ENCODE measurements at places on chromosomes 7 and 10.
A peak's percentile ranks its signal among the peaks of the same experiment; 100 is the strongest.

DNA sequence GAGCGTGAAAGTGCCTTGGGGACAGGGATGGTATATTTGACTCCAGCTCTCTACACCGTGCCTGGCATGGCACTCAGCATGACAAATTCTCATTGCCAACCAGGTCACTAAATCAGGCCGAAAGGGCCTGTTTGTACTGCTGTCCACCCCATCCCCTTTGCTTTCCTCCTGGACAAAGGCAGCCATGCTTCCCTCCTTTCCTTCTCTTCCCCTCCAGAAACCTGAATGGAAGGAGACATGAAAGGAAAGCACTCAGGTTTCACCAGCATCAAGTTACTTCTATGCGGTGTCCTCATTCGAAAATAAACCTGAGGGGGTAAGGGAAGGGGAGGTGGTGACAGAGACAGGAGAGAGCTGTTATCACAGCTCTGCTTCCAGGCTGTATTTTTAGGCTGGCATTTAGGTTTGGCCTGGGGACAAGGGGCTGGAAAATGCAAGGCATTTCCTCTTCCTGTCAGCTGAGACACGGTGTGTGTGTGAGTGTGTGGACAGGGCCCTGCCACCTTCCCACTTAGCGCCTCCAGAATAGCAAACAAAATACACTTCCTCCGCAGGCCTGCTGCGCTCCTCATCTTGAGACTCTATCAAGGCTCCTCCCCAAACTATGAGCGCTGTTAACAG, 79.9 kb upstream of the COL13A1 start:
- no peak for DNase-seq

DNA sequence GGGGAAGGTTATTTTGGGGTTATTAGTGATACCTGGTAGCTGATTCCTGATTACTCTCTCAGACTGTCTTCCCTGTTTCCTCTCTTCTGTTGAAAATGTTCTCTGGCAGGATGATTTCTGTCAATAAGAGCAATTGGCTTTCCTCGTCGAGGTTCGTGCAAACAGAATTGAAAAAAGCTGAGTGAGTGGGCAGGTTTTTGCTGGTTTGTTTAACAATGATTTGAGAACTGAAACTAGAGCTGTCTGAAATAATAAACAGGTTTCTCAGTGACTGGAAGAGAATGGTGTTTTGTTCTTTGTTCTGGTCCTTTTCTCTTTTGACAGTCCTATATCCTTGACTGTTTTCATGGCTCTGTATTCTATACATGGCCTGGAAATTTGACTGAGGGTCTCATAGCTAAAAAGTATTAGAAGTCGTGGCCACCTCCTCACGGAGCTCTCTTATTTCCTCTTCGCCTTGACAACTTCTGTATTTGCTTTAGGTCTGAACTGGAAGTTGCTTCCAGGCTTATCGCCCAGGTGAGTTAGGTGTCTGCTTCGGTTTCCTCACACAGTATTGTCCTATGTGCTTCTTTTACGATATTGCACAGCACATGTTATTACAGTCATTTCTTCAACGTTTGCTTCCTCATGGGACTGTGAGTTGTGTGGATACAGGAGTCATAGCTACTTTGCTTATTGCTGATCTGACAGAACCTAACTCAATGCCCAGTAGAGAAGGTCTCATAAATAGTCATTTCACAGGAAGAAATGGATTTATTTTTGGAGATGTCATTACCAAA, 403.6 kb downstream of the NRG3 start:
- no peak for DNase-seq

- DNase-seq = peak; percentile 63
These were observed 706.0 kb upstream of the AUTS2 start for GRCh38 chr7:68892236-68892635.

DNA sequence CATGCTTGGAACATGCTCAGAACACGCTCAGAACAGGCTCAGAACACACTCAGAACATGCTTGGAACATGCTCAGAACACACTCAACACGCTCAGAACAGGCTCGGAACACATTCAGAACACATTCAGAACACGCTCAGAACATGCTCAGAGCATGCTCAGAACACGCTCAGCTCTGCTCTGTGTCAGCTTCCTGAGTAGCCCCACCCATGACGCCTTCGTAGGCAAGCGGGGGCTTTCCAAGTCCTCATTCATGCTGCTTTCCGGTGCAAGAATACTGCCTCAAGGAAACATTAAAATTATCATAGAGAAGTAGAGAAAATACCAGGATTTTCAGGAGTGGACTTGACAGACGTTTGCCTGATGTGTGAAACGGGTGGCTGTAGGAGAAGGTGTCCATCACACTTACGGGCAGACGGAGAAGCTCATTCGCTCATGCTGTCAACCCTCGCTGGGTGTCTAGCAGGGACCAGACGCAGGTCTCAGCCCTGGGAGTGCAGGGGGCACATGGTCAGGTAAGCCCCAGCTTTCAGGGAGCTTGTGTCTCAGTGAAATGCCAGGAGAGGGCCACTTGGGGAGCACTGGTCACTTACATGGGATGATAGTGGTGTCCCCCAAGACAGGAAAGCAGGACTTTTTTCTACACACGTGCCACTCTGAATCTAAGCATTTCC, 24.7 kb downstream of the EN2 start:
- DNase-seq = no peak

DNA sequence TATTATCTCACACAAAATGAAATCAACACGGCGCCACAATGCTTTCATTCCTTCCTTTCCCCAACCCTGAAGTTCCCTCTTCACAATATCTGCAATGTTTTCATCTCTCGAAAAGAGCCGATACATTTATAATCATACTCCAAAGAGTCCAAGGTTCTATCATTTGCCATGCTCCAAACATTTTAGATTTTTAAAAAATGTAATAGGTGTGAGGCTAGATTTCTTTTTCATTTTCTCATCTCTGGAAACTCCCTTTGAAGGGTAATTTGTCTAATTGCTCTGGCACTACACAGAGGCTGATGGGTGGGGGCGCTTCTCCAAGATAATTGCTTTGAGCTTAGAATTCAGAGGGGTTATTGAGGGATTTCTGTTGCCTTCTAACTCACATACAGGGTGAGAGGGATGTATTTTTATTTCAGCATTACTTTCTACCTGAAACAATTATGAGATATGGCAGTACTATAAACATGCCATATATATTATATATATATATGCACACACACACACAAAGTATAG, 4.9 kb downstream of the DLX5 start:
- no peak for DNase-seq

- no peak for DNase-seq
These were observed 98.4 kb downstream of the LYZL1 start for GRCh38 chr10:29387269-29387668.

DNA sequence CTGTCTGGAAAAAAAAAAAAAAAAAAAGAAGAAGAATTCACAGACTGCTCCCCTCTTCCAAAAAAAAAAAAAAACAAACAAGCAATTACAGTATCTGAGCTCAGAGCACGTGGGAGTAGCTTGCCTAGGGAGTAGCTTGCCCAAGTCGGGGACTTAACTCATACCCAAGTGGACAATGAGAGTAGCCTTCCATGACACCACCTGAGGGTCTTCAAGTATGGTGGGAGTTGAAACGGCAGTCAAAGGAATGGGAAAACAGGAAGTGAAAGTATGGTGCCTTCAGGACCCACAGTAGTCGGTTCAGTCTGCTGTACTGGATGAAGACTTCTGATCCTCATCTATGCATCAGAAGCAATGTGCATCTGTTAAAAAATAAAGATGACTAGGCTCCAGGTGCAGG, 10.6 kb downstream of the VOPP1 start:
- no peak for DNase-seq

DNA sequence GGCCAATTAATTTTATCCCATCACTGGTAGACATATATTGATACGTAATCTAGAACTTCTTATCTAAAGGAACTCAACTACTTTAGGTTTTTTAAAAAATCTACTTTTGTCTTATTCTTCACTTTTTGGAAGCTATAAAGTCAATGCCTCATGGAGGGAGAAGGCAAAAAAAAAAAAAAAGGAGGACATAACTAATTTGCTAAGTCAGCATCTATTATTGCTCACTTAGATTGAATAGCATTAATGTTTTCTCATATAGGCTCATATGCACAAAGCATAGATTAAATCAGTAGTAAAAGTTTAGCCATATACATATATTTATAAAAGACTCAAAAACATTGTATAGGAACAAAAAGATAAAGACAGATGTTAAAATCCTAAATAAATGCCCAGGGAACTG, 179.3 kb upstream of the DGKB start:
- DNase-seq = no peak

DNA sequence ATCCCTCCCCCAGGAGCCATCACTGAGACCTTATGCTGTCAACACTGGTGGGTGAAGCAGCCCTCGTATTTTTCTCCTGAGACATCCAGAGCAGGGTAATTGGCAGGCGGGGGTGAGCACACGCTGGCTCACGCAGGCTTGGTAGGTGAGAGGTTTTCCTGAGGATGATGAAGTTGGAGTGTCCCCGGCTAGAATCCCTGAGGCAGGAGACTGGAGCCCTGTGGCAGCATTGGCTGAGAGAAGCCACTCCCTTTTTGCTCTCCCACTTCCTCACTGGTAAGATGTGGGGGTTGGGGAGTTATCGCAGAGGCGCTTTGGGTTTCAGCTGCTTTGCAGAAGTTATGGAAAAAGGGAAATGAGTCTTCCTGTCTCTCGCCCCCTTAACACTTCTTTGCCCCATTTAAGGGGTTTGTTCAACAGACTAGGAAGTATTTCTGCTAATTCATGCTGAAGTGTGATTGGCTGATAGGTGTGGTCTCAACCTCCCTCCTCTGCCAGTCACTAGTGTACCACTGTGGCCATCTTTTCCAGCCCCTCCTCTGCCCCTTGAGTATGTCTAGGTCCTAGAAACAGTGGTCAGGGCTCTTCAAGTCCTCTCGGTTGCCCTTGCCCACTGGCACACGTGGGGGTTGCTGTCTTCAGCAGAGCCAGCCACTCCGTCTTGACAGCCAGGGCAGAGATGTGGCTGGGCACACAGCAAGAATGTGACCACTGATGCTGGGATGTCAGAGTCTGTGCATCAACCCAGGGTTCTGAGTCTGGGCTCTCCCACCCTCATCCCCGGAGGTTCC, 5.7 kb downstream of the ARPC1B start:
- peak; percentile 47 for DNase-seq

DNA sequence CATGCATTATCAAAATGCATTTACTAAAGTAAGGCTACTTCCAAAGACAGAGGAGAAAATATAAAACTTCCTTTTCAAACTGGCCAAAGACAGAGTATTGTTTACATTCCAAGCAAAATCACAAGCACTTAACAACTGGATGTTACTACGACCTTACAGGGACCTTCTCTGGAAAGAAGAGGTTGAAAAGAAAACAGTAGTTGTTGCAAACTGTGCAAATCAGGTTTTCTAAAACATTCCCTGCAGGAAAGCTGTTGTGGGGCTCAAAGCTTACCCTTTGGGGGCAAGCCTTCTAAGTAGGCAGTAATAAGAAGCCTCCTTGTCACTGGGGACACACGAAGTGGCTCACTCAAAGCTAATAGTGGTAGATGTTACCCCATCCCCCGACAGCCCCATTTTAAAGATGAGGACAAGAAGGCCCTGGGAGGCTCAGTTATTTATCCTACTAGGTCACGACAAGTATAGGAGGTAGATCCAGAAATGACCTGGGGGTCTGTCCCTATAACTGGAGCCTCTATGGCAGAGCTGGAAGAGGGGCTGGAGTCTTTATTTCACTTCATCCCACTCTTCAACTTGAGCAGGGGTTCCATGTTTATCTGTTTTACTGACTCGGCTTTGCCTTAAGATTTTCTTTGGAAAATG, 46.6 kb downstream of the ATXN7L1 start:
- DNase-seq = peak; percentile 56

GRCh38 chr7:79713276-79713675, 259.8 kb upstream of the MAGI2 start:
- DNase-seq = no peak

DNA sequence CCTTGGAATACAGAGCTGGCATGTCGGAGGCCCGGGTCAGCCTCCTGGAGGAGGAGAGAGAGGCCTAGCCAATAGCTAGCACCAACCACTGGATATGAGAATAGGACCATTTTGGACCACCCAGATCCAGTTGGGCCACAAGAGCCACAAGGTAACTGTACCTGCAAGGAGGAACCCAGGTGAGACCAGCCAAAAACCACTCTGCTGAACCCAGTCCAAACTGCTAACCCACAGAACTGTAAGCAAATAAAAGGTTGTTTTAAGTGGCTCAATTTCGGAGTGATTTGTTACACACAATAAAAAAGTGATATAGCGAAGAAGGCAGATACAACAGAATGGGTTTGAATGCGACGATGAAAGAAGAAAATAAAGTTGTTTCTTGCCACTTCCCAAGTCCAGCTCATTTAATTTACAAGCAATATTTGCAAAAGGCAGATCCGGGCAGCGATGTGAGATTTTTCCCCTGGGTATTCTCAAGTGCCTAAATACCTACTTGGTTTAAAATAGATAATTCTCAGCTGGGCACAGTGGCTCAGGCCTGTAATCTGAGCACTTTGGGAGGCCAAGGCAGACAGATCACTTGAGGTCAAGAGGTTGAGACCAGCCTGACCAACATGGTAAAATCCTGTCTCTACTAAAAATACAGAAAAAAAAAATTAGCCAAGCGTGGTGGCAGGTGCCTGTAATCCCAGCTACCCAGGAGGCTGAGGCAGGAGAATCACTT, 23.1 kb downstream of the ZNF467 start:
- DNase-seq = no peak

DNA sequence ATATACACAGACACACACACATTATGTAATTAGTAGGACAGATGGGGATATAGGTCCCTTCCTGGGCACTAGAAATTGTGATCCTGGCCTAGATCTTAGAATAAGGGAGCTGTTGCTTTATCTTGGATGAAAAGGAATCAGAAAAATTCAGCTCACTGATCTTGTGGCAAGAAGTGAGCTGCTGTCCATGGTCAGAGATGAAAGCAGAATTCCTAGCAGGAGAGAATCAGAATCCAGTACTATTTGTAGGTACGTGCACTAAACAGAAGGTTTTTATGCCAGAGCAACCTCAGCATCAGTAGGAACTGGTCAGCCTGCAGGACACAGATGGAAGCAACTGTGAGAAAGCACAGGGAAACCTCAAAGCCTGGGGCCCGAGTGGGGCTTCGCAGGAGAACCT, 549.2 kb upstream of the POM121L12 start:
- DNase-seq = no peak

GRCh38 chr10:15805395-15806058, 54.8 kb downstream of the MINDY3 start:
- no peak for DNase-seq

DNA sequence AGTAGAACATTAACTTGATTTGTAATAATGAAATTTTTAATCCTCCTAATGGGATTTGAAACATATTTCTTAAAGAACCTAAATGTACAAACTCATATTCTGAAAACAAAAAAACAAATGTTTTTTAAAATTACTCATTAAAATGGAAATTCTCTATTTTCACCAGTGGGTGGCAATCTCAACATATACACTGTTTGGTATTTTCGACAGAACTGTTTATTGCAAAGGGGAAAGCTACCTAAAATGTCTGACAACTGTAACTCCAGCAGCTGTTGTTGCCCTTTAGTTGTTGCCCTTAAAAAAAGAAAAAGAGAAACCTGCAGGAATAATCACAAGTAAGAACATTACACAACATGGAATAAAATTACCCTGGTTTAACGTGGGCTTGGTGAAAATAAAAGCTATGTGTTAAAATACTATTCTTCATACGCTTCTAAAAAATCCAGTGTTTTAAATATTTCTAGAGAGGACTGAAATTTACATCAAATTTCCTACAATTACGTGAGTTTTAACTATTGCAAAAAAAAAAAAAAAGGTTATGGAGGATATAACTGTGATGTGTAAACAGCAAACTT, 54.5 kb downstream of the COL1A2 start:
- DNase-seq = peak; percentile 68

GRCh38 chr7:1520539-1521234, 9.8 kb upstream of the MAFK start:
- no peak for DNase-seq

- DNase-seq = no peak
These were observed 818 bp downstream of the DLD start for GRCh38 chr7:107891636-107892366.
